Left hindlimb (tissue), 1 donor: ENCODE measurements at places on chromosomes 4 and X.

DNA sequence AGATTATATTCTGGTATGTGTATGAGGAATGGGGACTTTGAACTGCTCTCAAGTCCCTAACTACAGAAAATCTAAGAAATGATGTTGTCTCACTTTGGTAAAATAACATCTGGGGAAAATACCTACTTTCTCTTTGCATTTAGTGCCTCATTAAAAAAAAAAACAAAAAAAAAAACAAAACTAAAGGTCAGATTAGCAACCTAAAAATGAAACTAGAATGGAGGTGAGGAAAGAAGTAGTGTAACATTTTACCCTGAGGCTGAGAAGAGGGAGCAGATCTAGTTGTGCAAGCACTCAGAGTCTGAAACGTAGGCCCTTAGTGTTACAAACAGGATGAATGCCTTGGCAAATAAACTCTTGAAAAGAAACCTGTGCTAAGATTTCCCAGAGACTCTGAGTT lies 56.0 kb downstream of the VGLL1 start:
- no peak for DNase-seq

DNA sequence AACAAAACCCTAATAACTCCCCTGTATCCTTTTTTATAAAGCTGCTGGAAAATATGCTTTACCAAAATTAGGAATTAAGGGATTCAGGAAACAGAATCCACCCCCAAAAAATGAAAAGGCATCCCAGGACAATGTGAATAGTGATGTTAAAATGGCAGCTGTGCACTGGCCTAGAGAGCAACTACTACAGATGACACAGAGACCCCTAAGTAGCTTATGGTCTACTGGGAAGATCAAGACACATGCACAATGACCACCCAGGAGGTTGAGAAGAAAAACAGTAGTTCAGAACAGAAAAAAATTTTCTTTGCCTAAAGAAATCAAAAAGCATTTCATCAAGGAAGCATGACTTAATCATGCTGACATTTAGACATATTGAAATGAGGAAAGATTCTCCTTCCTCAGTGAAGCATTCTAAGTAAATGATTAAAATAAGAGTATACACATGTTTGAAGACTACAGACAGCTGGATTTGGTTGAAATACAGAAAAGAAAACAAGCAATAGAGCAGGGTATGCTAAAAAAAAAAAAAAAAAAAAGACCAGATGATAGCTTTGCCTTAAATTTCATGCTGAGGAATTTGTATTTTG lies 117.3 kb downstream of the WDFY3 start:
- DNase-seq: no peak

GRCh38 chrX:23844502-23845138 lies 61.6 kb downstream of the SAT1 start:
- no peak for DNase-seq

GRCh38 chr4:127856196-127856812 lies 24.4 kb upstream of the PLK4 start:
- no peak for DNase-seq
